NCI-H69 (cell line): ENCODE measurements at places on chromosomes 11 and 22.

DNA sequence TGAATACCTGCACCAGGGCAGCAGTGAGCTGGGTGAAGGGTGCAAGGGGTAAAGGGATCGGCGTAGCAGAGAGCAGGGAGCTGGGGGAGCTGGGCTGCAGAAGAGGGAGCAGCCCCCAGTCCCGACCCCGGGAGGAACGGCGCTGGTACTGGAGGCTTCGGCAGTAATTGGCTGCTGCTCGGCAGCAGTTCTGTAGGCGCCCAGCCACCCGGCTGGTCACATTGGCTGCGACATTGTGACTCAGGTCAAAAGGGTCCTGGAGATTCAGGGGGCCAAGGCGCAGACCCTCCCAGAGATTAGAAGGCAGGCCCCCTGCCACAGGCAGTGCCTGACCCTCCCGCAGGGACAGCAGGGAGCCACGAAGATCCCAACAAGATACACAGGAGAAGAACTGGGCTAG is 2.1 kb upstream of the EEF1G start:
- no peak for DNase-seq

GRCh38 chr11:119786431-119787073 is 57.6 kb upstream of the NECTIN1 start:
- no peak for DNase-seq

- DNase-seq: no peak
Observed at GRCh38 chr22:17960011-17960410, 64.3 kb downstream of the MICAL3 start.

DNA sequence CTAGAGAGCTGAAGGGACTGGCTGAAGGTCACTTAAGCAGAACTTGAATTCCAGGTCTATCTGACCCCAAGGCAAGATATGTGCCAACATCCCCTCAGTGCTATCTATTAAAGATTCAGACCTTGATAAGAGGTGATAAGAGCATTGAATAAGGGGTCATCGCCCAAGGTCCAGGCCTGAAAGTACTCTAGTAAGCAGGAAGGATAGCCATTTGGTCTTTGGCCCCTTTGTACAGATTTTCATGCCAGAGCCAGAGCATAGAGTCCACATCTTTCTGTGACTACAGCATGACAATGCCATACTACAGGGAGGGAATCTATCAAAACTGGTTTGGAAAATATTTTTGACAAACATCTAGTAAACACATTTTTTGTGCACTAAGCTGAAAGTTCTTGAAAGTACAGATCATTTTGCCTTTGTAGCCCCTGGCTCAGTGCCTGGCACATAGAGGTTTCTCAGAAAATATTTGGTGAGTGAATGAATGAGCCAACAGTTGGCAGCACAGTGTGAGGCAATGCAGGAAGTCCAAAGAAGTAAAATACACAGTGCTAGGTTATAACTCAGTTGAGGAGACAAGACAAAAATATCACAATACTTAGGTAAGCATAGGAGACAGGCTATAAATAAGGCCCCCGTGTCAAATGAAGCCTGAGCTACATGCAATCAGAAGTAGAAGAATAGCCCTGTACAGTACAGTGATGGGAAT is 15.1 kb upstream of the RRAS2 start:
- DNase-seq: no peak

DNA sequence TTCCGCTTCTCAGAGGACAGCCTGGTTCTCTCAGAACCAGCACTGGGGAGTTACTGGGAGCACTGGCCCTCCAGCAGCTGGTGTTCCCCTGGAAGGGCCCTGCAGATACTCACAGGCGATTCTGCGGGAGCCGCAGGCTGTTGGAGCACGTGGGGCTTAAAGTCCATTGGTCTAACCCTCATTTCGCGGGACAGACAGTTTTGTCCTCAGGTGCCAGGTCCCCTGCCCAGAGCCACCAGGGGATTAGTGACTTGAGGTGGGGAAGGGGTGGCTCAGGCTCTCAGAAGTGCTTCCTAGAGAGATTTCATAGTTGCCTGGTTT is 53.9 kb downstream of the CACNA1I start:
- no peak for DNase-seq

DNA sequence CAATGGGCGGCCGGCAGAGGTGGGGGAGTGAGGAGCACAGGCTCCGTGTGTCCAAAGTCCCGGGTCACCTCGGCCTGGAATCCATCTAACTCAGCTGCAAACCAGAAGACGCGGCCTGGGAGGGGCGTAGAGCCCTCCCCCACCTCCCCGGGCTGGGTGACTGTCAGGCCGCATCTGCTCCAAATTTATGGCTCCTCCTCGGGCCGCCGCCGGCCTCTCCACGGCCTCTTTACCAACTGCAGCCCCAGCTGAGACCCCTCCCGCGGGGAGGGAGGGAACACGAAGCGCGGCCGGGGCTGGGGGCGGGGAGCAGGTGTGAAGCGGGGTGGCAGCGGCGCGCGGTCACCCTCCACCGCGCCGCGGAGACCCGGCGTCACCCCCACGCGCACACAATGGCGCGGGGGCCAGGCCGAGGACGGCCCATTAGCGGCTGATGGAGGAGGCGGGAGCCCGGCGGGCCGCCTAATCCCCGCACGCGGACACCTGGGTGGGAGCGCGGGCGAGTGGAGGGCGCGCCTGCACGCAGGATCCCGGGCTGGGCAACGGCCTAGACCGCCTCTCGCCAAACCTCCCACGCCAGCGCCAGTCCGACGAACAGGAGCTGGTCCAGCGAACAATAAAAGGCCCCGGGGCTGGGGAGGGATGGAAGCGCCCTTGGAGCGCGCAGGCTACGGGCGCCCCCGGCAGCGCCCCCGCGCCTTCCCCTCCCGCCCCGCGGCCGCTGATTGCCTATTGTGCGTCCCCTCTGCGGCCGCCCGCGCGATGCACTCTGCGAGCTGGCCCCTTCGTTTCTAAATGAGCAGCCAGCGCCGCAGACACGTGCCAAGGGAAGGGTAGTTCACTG is 25.9 kb upstream of the ROBO3 start:
- DNase-seq: peak; percentile 58

DNA sequence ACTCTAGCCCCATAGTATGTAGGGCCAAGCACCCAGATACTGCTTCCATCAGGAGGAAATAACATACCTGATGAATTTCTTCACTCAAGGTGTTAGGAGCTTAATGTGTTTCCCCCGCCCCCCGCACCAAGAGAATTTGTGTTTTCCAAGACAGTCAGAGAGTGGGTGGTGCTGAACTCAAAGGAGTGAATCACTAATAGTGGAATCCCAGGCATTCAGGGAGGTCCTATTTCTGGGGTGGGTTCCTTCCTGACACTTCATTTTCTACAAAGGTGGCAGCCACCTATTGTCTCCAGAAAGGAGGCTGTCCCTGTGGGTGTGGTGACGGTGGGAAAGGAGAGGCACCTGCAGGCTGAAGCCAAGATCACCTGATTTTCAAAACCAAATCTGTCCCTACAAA is 50.8 kb upstream of the ELF5 start:
- no peak for DNase-seq

DNA sequence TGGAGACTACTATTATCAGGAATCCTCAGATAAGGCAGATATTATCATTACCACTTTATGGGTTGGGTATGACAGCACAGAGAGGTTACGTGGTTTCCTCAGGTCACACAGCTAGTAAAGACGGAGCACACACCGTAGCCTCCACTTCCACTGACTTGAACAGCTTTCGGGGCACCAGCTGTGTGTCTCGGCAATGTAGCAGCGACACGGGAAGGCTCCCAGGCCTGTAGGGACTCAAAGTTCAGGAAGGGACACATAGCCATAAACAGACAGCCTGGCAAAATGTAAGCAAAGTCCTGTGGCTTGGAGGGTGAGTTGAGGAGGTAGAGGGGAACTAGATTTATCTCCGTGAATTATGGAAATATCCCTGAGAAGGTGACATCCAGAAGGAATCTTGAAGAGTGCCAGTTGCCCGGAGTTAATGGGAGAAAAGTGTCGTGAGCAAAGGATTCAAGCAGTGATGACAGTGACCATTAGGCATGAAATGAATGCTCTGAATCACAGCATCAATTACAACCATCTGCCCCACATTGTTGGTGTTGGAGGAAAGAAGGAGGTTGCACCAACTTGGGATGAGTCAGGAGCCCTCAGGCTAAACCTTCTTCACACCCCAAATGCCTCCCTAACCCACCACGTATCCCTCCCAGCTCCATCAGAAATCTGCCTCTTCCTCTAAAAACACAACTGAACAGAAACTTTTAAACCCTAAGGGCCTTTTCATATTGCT is 106.7 kb upstream of the ASPHD2 start:
- DNase-seq: peak; percentile 73

DNA sequence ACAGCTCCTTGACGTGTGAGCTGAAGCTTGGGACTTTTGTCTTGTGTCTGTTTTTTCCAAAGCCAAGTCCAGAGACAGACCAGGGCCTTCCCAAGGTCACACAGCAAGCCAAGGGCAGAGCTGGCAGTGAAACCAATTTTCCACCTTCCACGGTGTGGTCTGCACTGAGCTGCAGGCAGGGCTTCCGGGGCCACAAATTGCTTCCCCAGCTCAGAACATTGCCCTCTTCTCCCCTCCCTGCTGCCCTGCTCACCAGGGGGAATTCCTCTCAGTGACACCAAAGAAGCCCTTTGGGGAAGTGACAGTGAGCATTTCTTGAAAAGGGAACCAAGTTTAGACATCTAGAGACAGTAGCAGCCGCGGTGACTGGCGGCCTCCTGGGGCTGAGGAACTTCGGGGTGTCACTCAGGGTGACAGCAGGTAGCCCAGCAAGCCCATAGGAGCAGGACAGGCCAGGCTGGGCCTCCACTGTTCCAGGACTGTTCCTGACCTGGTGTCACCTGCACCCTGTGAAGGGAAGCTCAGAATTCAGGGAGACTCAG is 9.2 kb downstream of the FXYD2 start:
- DNase-seq: no peak

DNA sequence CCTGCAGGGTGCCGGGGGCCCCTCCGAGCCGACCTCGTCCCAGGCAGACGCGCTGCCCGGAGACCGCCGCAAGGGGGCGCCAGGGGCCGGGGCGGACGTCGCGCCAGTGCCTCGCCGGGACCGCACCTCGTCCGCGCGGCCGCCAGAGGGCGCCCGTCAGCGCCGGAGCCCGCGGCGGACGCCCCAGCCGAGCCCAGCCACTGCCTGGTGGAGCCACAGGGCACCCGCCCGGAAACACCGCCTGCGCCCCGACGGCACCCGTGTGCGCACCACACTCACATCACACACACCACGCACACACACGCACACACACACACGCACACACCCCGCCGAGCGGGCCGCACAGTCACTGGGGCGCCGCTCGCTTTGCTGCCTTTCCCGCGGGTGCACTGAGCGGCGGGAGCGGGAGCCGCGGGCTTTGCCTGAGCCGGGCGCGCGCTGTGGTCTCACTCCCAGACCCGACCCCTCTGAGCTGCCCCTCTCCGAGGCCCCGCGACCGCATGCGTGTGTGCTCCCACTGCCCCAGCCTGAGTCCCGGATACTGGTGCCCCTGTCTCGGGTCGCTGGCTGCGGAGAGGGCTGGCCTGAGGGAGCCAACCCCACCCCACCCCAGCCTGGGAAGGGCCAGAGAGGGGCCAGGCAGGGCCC is 449.3 kb downstream of the OPCML start:
- DNase-seq: peak; percentile 60

GRCh38 chr11:35851342-35851741 is 92.5 kb upstream of the LDLRAD3 start:
- no peak for DNase-seq

DNA sequence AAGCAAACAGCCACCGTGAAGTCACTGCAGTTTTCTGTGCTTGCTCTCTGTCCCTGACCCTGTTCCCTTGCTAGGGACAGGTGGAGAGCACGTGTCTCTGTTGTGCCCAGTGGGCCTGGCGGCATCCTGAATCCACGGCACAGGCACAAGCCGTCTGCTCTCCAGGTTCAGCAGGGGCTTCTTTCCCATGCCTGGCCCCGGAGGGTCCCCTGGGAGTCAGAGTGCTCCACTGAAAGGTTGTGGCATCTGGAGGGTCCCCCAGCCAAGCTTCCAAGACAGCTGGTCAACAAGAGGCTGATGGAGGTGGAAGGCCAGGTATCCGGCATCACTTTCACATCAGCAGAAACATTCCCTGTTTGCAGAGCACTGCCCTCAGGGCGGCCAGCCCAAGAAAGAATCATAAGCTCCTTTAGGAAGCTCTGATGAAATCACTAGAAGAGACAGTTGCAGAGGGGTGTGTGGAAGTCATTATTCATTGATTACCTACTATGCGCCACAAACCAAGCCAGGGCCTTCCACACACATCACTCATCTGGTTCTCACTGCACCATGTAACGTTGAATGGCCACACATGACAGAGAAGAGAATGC is 346.4 kb upstream of the B3GAT1 start:
- DNase-seq: no peak

GRCh38 chr22:21031545-21032036 is 770 bp downstream of the SLC7A4 start:
- DNase-seq: no peak

GRCh38 chr22:32204040-32204855 is 625 bp downstream of the RFPL2 start:
- DNase-seq: peak; percentile 82

DNA sequence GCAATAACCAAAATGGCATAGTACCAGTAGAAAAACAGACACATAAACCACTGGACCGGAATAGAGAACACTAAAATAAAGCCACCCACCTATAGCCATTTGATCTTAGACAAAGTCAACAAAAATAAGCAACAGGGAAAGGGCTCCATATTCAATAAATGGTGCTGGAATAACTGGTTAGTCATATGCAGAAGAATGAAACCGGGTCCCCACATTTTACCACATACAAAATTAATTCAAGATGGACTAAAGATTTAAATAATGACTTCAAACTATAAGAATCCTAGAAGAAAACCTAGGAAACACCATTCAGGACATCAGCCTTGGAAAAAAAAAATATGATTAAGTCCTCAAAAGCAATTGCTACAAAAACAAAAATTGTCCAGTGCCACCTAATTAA is 30.1 kb upstream of the NOX4 start:
- DNase-seq: no peak

DNA sequence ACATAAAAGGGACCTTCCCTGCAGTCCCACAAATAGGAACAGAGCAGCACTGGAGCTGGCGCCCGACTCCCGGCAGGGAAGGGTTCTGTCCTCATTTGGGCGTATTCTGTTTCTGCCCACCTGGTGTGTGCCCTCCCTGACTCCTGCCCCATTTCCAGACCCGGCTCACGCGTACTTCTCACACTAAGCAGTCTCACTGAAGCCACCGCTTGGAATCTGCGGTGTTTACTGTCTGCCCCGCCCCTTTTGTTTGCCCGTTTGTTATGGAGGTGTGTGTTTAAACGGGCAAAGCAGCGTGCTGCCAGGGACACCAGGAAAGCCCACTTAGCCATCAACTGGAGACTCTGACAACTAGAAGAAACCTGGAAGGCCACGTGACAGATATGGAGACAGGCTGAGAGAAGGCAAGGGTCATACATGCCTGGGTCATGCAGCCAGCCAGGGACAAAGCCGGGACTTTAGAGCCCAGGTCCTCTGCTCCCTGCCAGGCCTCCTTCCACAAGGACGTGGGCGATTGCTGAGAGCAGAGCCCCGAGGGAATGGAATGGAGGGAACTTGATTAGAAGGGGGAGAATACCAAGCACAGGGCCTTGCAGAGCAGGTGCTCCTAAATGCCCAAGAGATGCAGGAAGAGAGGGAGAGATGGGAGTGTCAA is 8.7 kb upstream of the EFCAB6 start:
- DNase-seq: peak; percentile 77

DNA sequence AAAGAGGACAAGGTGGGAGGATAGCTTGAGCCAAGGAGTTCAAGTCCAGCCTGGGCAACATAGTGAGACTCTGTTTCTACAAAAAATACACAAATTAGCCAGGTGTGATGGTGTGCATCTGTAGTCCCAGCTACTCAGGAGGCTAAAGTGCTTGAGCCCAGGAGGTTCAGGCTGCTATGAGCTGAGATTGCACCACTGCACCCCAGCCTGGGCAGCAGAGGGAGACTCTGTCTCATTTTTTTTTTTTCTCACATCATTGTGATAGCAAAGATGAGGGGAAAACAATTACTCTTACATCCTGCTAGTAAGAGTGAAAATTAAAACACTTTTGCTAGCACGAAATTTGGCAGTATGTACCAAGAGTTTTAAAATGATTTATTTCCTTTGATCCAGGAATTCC is 463.7 kb downstream of the TMEM135 start:
- DNase-seq: no peak
